Hippocampal formation (tissue), 2 donors: ENCODE measurements at places on chromosomes 2 and 18.

GRCh38 chr2:10427618-10427949 is 20.5 kb downstream of the ODC1 start:
- no peak for DNase-seq

DNA sequence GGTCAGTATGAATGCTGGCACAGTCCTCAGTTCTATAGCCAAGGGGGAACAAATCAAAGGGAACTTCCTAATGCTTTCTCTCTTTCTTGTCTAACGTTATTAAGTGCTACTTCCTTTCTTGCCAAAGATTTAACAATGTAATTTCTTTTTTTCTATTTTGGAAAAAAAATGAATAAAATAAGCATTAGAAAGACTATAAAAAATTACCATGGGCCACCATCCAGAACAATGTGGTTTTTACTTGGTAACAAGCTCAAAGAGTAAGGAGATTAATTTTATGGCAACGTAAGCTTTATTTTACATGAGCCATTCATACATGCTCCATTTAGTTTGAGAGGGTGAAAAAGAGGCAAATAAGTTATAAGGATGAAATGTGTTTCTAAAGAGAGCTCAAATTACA is 40.1 kb downstream of the SERPINE2 start:
- DNase-seq, result no peak

DNA sequence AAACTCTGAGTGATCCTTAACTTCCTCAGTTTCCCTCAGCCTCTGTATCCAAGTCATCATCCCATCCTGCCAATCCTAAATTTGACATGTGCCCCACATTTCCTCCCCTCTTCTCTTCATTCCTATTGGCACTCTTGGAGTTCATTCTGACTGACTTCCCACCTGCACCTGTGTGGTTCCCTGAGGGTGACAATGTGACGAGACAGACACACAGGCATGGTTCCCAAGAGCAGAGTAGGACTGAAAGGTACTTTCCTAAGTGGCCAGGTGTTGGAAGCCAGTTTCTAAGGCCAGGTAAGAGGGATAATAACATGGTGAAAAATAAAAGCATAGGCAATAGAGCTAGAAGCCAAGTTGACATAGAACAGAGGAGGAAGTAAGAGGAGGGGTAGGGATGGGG is 24.2 kb upstream of the REG3G start:
- DNase-seq, result no peak

- no peak for DNase-seq
These were observed 45.2 kb downstream of the GAREM1 start for GRCh38 chr18:32425466-32425865.

DNA sequence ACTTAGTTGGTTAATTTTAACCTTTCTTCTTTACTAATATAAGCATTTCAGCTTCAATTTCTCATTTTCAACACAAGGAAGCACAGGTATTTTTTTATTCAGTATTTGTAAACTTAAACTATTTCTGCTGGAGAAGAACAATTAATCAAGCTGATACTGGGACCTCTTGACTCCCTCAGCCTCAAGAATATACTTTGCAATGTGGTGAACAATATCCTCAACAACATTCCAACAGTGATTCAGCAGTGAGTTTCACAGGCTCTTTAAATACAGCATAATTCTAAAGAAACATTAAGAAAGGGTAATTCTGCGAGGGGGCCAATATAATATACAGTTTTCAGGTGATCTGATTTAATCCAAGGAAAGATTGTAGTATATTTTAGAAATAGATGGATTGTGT is 10.0 kb downstream of the RAPGEF4 start:
- DNase-seq, result no peak

DNA sequence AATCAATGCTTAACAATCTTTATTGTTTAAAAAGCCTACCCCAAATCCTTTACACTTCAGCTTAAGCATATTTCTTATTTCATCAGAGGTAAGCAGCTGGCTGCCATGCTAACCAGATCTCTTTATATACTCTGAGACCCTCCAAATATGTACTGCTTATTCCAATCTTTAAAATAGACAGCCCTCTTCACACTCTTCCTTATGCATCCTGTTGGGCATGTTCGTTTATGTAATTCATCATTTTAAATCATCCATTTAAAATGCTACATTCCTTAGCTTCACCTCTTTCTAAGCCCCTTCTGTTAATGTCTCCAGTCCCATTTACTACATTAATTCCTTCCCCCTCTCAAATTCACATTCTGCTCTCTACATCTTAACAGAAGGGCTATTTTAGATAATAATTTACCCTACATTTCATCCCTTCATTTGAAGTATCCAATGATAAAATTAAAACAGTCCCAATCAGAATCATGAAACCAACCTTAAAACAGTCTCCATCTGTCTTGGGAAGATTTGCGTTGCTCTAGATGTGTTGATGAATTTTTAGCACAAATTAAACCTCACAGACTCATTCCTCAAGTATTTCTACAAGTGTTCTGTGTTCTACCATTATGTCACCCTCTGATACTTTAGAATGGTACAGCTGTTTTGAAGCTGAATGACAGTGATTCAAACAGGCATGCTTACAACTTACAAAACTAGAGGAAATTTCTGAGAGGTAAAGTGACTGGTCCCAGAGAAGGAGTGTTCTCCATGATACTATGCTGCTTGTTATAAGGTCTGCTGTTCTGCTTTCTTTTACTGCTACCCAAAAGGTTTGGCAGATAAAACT is 59.1 kb downstream of the ZNF385B start:
- DNase-seq, result no peak

DNA sequence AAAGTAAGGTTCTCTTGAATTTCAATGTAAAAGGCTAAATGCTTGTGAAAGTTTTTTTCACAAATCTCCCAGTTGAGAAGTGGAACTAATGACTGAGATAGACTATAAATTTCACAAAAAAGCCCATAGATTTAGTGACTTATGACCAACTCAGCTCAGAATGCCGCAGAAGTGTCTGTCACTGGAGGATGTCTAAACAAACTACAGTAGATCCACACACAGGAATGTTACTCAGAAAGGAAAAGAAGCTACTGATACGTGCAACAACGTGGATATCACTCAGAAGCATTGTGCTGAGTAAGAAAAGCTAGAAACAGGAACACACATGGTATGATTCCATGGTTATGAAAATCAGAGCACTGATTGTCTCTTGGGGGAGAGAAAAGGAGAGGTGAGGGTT is 151.9 kb downstream of the DOCK10 start:
- DNase-seq, result no peak

DNA sequence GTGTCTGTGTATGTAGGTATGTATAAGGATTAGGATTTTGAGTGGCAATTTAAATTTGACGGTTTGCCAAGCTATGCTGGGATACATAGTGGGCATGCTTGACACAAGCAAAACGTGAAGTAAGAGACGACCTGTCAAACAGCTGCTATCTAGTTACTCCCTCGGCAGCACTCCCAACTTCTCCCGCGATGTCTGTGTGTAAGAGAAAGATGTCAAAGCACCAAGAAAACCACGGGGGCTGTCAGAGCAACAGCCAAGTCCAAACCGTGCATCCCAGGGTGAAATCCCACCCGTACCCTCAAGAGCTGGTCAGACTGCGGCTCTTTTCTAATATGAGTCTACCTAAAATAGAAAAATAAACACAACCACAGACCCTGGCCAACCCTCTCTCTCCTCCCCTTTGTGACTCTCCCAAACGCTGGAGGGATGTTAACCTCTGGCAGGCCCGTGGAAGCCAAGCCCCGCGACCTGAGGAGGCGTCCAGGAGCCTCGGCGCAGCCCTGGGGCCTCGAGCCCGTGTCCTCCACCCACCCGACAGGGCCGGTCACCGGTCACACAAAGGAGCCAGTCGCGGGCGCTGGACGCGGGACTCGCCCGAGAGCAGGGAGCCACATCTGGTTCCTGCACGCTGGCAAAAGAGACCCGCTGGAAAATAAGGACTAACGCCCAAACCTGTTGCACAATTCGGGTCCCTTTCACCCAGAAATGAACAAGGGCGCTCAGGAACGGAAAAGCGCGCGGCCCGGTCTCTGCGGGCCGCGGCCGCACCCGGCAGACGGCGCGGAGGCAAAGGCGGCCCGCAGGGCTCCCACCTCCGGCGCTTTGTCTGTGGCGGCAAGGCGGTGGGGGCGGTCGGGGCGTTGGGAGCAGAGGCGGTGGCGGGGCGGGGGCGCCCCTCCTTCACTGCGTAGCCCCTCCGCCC is 925 bp downstream of the SESTD1 start:
- DNase-seq, result peak; percentile 25

- no peak for DNase-seq
These were observed 35.1 kb upstream of the B3GNT7 start for GRCh38 chr2:231360401-231360800.

GRCh38 chr18:78686976-78687685 is 292.5 kb upstream of the SALL3 start:
- DNase-seq, result no peak

- no peak for DNase-seq
These were observed 49.0 kb downstream of the PSMG2 start for GRCh38 chr18:12751891-12752290.

- DNase-seq, result no peak
These were observed 184.7 kb downstream of the SMAD7 start for GRCh38 chr18:48766026-48766425.

- DNase-seq, result no peak
These were observed 17.4 kb downstream of the CDH7 start for GRCh38 chr18:65768120-65768778.

DNA sequence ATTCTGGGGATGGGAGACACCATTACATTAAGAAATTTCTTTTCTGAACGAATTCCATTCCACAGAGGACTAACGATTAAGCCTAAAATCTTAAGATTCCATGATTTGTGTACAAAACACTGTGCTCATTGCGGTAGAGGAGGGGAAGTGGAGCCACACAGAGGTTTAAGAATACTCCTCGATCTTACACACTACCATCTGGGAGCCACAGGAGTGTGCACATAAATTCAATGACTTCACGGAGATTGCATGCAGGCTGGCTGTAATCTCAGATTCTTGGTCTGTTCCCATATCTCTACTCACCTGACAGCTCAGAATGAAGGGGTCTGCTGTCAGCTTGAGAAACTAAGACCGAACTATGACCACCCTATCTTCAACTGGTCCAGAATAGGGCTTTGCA is 762 bp downstream of the VPS4B start:
- DNase-seq, result no peak

DNA sequence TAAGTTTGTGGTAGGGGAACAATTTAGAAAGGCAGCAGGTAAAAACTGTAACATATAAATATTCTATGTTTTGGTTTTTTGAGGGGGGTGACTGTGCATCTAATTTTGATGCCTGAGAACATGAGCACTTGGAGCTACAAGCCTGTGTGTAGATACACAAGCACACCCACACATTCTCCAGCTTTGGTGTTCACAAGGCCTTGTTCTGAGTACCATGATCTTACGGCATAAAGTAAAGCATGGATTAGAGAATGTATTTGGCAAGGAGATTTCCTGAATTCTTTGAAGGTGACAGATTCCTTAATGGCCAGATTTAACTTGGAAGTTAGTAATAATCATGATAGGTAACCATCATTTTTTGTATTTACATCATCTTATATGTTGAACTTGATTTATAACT is 42.7 kb downstream of the MAP3K20 start:
- DNase-seq, result no peak

DNA sequence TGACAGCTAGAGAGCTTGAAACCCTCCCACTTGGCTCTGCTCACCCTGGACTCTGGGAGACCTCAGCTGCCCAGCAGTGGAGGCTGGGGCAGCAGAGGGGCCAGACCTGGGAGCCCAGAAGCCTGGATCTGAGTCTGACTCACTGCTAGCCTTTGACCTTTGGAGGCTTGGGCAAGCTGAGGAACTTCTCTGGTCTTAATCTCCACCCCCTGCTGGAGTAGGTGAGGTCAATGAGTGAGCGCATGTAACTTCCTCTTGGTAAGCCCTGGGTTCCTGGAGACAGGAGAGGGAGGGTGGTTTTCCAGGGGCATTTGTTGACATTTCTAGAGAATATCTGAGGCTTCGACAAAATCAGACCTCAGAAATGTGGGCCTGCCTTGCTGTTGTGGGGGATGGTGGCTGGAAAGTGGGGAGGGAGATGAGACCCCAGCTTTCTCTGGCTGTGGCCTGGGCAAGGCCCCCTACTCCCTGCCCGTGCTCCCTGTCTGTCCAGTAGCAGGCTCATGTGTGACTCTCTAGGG is 73.0 kb upstream of the YWHAQ start:
- no peak for DNase-seq

DNA sequence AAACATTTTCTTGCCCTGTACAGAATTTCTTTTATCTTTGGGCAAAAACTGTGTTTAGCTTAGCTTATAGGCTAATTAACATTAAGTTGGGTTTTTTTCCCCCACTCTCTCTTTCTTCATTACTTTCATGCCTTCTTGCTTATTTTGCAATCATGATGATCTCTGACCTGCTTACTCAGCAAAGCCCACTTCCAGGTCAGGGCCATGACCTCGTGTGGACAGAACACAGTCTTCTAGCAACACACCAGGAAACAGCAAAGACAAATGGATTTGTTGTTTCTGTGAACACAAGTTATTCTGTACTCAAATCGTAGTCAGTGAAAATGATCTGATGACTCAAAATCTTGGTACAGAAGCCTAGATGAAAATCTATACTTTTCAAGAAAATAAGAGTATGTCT is 60.7 kb downstream of the SPATS2L start:
- DNase-seq, result no peak

DNA sequence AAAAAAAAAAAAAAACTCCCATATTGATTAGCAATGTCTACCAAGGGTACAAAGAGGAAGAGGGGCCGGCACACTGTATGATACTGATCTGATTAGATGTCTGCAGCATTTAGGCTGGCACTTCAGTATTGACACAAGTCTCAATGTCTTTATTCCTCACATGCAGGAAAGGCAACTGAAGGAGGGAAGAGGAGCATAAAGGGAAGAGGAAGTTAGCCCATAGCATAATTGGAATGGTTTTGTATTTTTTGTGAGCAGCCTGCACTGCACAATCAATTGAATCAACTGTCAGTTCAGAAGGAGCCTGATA is 79.0 kb downstream of the DNER start:
- DNase-seq, result no peak

- DNase-seq, result no peak
These were observed 39.4 kb downstream of the COBLL1 start for GRCh38 chr2:164802095-164802707.

GRCh38 chr18:63213331-63213900 is 106.2 kb downstream of the BCL2 start:
- DNase-seq, result no peak

DNA sequence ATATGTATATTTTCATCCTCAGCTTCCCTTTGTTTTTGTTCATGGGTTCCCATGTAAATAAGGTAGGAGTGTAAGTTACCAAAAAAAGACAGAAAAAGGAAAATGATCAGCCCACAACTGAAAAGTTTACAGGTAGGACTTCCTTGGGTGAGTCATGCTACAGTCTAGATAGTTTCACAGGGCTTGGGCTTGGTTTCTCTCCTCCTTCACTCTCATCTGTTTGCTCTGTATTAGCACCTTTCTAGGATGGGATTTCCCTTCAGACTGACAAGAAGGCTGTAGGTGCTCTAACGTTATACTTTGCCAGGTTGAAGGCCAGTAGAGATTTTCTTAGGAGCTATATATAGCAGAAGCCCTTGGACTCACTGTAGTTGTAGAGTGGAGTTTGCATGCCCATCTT is 57.9 kb downstream of the FAM171B start:
- DNase-seq, result no peak

GRCh38 chr18:56233595-56233994 is 404.8 kb downstream of the TXNL1 start:
- DNase-seq, result peak; percentile 34
